KBM-7 (cell line): ENCODE measurements at places on chromosomes 16 and 17.

DNA sequence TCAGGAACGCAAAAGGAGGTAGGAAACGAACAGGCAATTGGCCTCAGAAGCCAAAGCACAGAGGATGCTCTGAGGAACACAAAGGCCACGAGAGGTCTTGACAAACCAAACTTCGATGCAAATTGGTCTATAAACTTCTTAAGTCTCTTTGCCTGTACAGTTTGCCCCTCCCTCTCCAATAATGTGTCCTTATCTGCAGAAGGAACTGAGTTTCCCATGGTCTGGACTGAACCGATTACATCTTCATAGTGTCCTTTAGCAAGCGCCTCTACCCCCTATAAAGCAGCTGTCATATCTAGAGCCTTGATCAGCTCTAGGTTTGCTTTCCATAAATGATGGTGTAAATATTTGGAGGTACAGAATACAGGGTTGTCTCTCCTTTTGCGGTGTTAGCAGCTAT lies 3.1 kb upstream of the CDRT4 start:
- DNase-seq = no peak

GRCh38 chr16:50547340-50548124 lies 664 bp upstream of the NKD1 start:
- peak; percentile 49 for DNase-seq

GRCh38 chr17:30920683-30921543 lies 832 bp upstream of the ADAP2 start:
- no peak for DNase-seq

GRCh38 chr16:86939609-86940008 lies 361.3 kb downstream of the FOXL1 start:
- no peak for DNase-seq

DNA sequence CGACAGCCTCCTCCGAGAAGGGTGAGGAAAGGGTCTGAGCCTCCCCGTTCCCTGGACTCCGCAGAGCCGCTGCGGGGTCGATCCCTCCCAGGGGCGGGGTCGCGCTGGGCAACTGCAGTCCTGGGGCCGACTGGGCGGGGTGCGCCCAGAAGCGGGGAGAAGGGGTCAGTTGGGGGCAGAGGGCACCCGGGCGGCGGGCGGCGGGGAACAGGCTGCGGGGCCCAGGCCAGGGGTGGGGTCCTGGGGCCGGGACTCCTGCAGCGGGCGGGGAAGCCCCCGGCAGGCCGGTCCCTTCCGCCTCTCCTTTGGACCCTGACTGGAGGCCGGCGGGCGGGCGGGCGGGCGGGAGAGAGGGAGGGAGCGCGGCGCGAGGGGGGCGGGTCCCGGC lies 352 bp downstream of the GGNBP2 start:
- DNase-seq = no peak

GRCh38 chr17:47072886-47073285 lies 93.8 kb upstream of the RPRML start:
- DNase-seq = peak; percentile 76

DNA sequence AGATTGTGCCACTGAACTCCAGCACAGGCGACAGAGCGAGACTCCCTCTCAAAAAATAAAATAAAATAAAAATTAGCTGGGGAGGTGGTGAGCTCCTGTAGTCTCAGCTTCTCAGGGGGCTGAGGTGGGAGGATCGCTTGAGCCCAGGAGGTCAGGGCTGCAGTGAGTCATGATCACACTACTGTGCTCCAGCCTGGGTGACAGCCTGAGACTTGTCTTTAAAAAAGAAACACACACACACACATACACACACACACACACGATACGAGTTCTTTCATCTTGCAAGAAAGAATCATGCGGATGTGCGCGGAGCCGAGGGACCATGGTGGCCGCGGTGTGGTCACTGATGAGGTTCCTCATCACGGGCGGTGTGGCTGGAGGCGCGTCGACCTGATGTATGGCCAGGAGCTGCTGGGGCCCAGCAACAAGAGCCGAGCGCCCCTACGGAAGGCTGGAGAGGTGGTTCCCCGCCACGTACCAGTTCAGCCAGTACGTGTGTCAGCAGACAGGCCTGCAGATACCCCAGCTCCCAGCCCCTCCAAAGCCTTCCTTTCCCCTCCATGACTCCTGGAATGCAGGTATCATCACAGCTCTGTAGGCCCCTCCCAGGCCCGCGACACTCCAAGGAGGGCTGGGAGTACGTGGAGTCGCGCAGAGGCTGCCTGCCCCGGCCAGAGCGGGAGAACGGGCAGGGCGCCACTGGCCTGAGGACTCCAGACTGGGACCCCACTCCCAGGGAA lies 20.7 kb downstream of the NXN start:
- no peak for DNase-seq

GRCh38 chr17:38693700-38694329 lies 11.3 kb upstream of the MLLT6 start:
- DNase-seq = no peak

- no peak for DNase-seq
Observed at GRCh38 chr16:3595521-3596021, 15.8 kb downstream of the SLX4 start.

- DNase-seq = no peak
Observed at GRCh38 chr17:10294180-10294579, 78.6 kb downstream of the MYH13 start.

DNA sequence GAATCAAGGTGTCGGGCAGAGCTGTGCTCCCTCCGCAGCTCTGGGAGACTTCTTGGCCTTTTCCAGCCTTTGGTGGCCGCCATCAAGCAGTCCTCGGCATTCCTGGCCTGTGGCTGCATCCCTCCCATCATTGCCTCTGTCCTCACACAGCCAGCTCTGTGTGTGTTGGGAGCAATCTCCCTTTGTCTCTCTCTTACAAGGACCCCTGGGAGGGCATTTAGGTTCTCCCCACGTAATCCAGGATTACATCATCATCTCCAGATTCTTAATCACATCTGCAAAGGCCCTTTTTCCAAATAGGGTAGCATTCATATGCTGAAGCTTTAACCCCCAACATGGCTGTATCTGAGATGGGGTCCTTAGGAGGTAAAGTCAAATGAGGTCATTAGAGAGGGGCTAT lies 4.1 kb upstream of the DNAH17 start:
- no peak for DNase-seq

- peak; percentile 3 for DNase-seq
Observed at GRCh38 chr16:49644145-49644463, 211.8 kb downstream of the ZNF423 start.

DNA sequence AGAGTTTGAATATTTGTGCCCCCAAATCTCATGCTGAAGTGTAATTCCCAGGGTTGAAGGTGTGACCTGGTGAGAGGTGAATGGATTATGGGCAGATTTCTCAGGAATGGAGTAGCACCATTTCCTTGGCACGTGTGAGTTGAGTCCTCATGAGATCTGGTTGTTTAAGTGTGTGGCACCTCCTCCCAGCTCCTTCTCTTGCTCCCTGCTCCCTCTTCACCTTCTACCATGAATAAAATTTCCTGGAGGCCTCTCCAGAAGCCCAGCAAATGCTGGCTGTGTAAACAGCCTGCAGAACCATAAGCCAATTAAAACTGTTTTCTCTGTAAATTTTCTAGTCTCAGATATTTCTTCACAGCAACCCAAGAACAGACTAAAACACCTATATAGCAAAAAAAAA lies 12.6 kb upstream of the APOH start:
- no peak for DNase-seq
